Stimulated activated CD4-positive, alpha-beta T cell treated with anti-CD3 and anti-CD28 coated beads, TNF-alpha, amount 100 ng/mL, for 1 hour (primary cell): ENCODE measurements at places on chromosomes 4 and X.

DNA sequence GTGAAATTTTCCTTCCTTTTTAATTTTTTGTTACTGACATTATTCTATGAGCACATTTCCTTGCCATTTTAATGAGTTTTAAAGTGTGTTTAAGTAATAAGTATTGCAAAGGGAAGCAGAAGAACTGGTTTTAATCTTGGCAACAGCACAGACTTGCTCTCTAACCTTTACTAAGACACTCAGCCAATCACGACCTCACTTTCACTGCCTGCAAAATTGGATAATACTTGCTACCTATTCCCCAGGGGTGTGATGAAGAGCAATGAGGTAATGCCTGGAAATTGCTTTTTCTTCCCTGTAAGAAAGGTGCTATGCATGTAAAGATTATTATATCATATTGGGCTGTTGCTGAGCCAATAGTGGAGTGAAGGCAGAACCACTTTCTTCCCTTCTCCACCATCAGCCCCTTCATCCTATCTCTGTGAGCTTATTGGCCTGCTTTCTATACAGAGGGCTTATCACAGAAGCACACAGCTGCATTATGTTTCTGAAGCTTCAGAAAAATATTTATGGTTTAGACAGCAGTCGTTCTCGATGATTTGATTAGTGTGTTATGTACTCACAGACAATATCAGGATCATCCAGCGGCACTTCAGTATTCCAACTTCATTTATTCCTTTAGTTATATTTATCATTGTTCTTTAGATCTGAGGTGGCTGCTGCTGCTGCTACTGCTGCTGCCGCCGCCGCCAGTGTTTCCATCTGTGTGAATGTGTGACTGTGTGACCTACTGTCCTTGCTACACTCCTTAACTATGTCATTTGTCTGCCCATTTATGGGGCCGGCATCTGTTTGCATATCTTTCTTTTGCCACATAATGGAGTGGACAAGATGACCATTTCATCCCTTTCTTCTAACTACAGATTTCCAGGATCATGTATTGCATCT is 255.1 kb downstream of the C4orf33 start:
- DNase-seq = no peak

- no peak for DNase-seq
Observed at GRCh38 chrX:149758068-149758714, 15.7 kb upstream of the HSFX1 start.

- no peak for DNase-seq
Observed at GRCh38 chr4:1512738-1513660, 106.8 kb upstream of the NKX1-1 start.

GRCh38 chr4:110510955-110511544 is 35.1 kb downstream of the ENPEP start:
- no peak for DNase-seq

DNA sequence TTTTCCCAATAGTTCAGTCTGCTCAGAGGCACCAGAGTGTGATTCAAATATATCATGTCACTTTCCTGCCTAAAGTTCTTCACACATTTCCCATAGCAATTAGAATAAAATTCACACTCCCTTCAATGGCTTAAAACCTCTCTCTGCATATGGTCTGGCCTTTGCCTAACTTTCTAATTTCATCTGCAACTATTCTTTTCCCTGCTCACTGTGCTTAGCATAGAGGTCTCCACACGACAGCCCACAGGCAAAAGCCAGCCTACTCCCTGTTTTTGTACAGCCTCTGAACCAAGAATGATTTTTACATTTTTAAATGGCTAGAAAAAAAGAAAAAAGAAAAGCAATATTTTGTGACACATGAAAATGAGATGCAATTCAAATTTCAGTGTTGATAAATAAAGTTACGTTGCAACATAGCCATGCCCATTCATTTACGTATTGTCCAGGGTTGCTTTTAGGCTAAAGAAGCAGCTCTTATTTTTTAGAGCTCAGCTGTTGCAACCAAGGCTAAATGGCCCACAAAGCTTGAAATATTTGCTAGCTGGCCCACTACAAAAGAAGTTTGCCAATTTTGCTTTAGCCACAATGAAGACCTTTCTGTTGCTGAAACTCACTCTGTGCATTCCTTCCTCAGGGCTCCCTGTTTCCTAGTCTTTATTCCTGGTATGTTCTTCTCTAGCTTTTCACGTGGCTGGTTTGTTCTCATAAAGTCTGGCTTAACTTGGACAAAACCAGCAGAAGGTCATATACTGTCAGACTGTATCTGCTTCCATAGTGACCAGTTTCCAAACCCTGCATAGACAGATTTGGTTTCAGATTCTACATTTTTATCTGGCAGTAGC is 26.6 kb upstream of the IRF2 start:
- DNase-seq = no peak

- DNase-seq = no peak
Observed at GRCh38 chr4:88138561-88138960, 19.9 kb downstream of the ABCG2 start.

- no peak for DNase-seq
Observed at GRCh38 chr4:71518283-71518989, 179.6 kb downstream of the SLC4A4 start.

DNA sequence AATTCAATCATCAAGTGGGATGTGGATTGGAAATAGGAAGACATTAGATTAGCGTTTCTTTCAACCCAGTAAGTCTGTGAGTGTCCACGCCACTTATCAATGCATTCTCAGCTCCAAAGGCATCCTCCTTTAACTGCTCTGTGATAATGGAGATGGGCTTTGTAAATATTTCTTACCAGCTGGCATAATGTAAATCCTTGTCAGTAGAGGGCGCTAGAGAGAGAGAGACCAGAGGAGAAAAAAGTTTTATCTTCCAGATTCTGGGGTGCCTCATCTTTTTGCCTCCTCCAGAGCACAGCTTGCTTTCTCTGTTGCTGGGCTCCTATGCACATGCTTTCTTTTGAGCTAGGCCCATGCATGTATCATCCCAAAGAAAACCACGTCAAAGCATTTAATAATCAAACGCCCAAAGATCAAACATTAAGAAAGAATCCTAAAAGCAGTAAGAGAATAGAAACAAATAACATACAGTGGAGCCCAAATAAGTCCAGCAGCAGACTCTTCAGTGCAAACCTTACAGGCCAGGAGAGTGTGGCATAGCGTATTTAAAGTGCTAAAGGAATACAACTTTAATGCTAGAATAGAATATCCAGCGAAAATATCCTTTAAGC is 9.6 kb upstream of the MTMR1 start:
- no peak for DNase-seq

DNA sequence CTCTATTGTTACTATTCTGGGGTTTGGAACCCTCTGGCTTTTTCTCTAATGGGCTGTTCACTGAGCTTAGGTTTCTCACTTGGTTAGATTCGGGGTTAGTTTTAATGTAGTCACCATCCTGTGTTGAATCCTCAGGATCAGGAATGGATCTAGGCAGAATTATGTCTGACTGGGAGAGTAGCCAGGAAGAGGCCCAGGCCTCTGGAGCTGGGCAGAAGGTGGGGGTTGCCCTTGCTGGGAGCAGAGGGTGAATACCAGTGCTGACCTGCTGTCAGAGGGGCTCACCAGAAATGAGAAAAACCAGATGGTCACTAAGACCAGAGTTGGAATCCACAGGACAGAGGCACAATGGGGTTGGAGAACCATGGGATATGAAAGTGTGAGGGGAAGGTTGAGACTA is 126.6 kb upstream of the SLC4A4 start:
- no peak for DNase-seq

- no peak for DNase-seq
Observed at GRCh38 chrX:68115371-68115770, 317.9 kb downstream of the OPHN1 start.

- DNase-seq = no peak
Observed at GRCh38 chr4:166067915-166068314, 194.9 kb downstream of the TLL1 start.

GRCh38 chr4:48490012-48490679 is at the start of gene ZAR1:
ZAR1 (plus strand) TSS chr4:48490252; CDS start chr4:48490292, 40 bp downstream.
- no peak for DNase-seq

DNA sequence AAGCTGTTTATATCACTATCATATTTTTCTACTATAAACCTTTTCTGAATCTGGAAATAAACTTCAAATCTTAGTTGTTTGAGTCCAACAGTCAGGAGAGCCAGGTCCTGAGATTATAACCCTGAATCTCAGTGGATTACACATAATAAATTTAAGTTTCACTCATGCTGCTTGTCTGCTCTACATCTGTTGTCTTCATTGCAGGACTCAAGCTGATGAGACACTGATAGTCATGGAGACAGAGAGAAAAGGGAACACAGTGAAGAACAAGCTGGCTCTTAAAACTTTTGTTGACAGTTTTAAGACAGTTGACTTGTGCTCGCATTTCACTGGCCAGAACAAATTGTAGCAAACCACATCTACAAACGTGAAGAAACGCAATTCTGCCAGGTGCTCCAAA is 327.0 kb upstream of the CTSO start:
- DNase-seq = no peak

DNA sequence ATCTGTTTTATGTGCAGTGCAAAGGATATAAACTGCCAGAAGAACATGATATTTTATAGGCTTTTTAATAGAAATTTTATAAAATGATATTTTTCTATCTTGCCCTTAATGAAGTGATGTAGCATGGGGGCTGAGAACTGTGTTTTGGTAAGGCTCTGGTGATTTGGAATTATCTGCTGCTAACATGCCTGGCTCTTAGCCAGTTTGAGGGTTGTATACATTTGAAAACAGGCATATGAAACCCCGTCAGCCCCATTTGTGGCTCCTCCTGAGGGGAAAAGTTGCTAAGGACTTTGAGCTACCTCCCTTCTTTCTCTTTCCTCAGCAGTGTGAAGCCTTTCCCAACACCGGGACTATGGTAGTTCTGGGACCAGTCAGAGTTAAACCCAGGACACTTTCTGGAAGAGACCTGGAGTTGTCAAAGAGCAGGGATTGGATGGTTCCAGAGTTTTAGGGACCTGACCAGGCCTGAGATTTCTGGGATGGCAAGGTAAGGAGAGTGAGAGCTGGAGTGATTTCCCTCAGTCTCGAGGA is 4.7 kb downstream of the SFRP2 start:
- no peak for DNase-seq

DNA sequence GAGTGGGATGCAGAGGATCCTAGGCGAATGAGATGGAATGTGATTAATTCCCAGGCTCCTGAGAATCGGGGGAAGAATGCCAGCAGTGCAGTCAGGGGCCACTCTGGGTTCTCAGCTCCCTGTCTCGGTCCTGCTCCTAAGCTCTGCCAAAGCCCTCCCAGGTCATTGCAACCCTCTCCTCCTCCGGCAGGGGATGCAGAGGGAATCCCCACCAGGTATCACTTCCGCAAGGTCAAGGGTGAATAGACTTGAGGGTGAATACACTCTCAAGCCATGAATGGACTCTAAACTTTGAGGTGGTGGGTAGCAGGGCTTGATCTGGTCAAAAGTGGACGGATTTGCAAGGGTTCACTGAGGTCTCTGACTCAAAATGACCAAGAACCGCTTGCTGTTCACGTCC is 139.3 kb upstream of the MXRA5 start:
- DNase-seq = no peak

DNA sequence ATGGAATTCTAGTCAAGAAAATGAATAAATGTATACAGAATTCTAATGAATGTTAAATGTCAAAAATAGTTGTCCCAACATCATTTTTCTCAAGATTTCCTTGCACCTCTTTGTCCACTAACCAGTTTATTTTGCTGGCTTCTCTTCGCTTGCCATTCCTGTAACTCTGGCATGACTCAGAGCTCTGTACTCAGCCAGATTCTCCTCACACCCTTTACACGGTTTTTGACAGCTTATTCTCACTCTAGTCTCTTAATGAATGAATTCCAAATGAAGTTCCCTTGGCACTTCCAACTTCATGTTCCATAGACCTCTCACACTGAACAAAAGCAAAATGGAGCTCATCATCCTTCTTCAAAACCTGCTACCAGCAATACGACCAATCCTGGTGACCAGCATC is 419.3 kb upstream of the SLIT2 start:
- no peak for DNase-seq

GRCh38 chr4:112374850-112375249 is 77.7 kb downstream of the ALPK1 start:
- DNase-seq = no peak

- DNase-seq = no peak
Observed at GRCh38 chr4:1613099-1613495, 71.0 kb downstream of the FAM53A start.

GRCh38 chr4:30330894-30331652 is 389.1 kb upstream of the PCDH7 start:
- no peak for DNase-seq

DNA sequence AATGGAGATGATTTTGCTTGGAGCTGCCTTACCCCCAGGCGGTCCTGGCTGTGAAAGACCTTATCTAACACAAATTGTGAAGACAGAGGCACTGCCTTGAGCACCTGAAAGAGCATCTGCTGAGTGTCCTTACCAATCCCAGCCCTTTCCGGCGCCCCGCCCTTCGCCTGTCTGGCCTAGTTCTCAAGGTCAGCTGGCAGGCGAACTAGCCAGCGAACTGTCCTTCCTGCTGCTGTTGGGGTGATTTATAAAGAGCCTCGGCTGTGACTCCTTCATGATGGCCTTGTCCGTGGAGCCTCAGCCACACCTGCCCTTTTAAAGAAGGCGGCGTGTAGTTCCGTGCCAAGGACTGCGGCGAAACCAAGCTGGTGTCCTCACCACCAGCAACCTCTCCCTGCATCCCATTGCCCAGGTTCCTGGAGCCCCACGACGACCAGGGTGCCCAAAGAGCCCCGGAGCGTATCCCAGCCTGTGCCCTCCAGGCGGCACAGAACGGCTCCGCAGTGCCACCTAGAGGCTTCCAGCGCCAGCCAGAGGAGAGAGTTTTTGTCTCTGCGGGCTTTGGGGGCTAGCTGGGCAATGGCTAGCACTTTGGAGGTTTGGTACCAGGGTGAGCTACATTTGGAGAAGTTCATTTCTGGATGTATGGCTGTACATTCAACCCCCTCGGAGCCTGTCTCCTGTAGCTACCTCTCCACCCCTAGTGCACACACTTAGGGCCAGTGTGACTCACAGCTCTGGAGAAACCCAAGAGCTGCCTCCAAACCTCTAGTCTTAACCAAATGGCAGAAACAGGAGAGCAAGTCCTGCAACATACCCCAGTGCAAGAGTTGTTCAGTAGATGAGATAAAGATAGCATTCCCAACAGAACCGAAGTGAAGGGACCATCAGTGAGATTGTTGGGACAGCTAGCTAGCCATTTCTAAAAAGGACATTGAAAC is 36.8 kb upstream of the VMA21 start:
- peak; percentile 14 for DNase-seq

DNA sequence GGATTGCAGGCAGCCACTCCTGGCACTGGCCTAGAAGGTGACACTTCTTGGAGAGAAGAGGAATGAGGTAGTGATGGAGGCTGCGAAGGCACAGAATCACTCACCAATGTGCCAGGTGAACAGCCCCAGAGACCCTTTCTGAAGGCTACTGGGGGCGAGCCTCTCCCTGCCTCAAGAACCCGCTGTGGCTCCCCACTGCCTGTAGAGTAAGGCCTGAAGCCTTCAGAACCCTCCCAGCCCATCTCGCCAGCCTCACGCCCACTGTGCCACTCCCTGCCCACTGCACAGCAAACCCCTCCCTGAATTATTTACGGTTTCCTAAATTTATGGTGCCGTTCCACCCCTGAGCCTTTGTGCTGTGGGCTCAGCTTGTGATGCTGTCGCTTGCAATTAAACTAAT is 24.2 kb upstream of the SORCS2 start:
- DNase-seq = no peak

- DNase-seq = no peak
Observed at GRCh38 chr4:38919494-38919893, 51.9 kb downstream of the FAM114A1 start.
